GM12864 (cell line): ENCODE measurements at places on chromosomes 16 and 17.

DNA sequence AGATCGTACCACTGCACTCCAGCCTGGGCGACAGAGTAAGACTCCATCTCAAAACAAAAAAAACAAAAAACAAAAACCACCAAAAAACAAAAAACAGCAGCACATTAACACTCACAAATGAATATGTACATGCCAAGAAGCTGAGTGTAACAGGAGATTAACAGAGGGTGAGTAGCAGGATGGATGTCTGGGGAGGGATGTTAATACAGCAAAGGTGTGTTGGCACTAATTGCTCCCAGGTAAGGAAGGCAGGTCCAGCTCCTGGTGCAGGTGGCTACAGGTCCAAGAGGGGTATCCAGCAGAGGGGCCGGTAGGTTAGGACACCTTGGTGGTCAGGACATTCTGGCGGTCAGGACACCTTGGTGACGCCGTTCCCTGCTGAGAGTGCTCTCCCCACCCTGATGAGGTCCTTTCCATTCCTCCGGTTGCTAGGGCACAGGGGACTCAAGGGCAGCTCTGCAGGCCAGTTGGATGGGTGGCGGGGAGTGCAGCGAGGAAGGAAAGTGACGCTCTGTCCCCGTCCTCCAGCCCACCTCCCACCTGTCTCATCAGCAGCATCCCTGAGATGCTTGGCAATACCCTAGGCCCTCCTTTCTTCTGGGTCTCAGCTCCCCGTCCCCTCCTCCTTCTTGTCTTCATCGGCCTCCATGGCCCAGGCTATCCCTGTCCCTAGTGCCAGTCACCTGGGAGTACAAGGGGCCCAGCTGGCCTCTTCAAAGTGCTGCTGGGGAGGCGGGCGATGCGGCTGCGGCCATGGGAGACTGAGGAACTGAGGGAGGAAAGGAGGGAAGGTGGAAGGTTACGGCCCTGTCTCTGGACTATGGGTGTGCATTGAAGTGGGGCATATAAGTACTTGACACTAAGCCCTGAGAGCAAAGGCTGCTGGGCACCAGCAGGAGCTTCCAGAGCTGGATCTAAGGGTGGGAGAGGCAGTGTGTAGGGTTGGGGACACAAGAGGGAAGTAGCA lies 10.7 kb upstream of the GFAP start:
- no peak for DNase-seq

- peak; percentile 16 for DNase-seq
These were observed 24.3 kb upstream of the KRT20 start for GRCh38 chr17:40909351-40909750.

DNA sequence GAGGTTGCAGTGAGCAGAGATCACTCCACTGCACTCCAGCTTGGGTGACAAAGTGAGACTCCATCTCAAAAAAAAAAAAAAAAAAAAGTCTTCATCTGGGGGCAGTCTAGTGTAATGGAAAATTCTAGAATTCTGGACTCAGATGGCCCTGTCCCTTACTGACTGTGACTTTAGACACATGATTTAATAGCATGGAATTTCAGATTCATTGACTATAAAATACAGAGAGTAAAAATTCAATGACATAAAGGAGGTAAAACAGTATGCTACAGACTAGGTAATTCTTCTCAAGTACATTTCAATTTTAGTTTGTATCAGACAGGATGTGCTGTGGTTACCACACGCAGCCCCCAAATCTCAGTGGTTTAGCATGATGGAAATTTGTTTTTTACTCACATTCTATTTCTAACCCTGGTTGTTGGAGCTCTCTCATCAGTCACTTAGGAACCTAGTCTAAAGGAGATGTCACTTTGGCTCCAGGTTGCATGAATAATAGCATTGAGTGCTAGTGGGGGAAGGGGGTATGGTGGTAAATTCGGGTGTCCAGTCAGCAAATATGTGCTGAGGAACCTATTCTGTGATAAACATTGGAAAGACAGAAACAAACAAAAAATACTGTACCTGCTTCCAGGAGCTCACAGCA lies 444.0 kb downstream of the XYLT1 start:
- DNase-seq: peak; percentile 78

GRCh38 chr17:29577385-29578211 lies 9.1 kb downstream of the TP53I13 start:
- DNase-seq: no peak

DNA sequence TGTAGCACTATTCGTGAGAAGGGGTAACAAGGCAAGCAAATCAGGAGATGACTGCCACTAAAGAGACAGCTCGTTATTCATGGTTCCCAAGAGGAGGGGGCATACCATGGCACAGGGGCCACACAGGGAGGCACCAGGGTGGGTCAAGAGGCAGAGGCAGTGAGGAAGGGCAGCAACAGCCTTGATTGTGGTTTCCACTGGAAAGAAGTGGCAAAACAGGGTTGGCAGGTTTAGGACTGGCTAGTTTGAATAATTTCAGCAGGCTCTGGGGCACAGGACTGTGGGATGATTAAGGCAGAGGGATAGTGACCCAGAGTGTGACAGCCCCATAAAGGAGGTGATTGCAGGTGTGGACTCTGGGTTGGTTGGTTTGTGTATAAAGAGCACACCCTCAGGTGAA lies 188.9 kb downstream of the CBLN1 start:
- DNase-seq: no peak

GRCh38 chr16:87947356-87948118 lies 3.7 kb upstream of the BANP start:
- DNase-seq: no peak
